ENCODE measurements at places on chromosomes 16 and 17.

GRCh38 chr16:15539197-15539596 lies 103.8 kb downstream of the MARF1 start:
- DNase-seq: no peak

GRCh38 chr17:48453447-48453846 lies 23.4 kb upstream of the SKAP1 start:
- peak; percentile 59 for DNase-seq

DNA sequence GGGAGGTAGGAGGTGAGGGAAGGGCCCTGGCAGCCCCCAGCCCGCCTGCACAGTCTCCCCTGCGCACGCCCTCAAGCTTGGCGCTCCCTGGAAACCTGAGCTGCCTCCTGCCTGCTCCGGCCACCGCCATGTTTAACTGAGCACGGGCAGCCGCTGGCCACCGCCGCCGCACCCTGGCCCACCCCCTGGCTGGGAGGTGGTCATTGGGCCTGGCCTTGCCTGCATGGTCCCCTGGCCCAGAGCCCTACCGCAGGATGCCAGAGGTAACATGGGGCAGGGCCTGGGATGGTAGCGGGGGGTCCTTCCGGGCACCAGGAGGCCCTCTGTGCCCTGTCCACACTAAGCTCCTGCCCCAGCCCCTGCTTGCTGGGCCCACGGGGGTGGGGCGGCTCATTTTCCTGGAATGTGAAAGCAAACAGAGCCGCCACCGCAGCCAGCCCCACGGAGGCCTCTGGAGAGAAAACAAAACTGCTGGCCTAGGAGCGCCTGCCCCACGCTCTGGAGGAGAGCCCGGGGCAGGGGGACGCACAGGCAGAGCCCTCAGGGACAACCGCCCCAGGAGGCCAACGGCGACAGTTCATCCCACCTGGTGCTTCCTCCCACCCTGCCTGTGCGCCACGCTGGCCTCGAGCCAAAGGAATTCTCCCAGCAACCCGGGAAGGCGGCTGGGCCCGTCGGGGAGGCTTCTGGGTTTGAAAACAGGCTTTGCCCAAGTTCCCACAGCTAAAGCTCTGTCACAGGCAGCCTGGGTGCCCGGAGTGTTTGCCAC lies 8.9 kb downstream of the NHERF2 start:
- no peak for DNase-seq

GRCh38 chr16:55734665-55735064 lies 78.9 kb downstream of the SLC6A2 start:
- DNase-seq: no peak

DNA sequence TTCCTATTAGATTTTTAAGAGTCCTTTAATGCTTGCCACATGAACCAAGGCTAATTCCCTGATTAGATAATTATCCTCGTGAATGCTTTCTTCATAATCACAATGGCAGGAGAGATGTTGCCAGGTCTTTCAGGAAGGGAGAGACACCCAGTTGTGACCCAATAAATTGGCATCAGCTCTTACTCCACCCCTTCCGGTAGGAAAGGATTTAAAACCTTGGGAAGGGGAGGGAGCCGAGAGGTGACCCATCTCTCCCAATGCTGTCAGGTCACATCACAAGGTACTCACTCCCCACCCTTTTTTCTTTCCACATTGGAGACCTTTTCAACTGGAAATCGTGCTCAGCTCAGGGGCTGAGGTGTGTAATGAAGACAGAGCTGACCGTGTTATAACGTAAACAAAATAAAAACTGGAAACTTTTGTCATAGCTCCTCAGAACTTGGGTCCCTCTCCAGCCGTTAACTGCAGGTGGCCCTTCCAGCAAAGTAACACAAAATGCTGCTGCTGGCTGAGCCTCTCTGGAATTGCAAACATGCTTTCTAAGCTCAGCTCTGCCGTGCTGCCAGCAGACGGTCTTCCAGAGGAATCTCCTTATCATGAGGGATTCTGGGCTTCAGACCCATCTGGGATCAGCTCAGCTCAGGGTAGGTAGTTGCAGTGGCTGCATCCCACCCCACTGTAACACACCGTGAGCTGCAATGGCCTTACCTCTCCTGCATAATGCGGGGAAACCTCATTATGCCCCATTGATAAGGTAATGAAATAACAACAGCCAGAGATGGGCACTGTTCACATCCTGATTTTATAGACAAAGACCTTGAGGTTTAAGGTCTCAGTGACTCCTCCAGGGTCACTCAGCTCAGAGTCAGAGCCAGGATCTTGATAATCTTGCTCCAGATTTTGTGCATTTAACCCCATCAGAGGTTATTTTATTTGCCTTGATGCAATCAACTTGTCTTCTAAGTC lies 15.6 kb downstream of the TMEM100 start:
- DNase-seq: no peak

GRCh38 chr17:60277258-60277657 lies 114.7 kb downstream of the USP32 start:
- no peak for DNase-seq

DNA sequence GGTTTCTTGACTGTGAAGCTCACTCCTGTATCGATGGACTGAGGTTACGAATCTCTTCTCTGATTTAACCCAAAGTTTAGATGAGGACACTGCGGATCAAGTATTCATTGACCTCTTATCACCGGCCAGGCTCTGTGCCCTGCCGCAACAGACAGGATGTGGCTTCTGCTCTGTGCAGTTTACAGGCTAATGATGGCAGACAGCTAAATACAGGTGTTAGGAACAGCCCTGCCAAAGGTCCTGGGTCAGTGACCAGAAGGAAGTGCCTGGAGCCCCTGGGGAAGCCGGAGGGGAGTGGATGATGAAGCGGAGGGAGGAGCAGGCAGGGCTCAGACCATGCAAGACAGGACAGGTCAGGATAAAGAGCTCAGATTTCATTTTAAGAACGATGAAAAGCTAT lies 44.4 kb downstream of the HAPSTR1 start:
- peak; percentile 24 for DNase-seq

DNA sequence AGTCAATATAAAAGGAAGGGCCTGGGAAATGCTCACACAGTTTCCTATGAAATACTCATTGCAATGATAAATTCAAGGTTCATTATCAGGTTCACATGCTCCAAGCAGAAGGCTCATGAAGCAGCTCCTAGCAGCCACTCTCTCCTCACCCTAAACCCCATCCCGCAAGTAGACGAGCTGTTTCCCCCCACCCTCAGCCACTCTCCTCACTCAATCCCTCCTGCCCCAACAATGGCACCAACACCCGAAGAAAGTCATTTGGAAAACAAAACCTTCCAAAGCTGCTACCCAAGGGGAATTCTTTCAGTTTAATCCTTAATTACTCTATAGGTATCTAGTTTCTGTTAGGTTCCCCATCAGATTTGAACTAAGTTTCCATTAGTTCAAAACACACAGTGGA lies 69.7 kb downstream of the CREBBP start:
- no peak for DNase-seq

- DNase-seq: no peak
These were observed 32.2 kb downstream of the TSC2 start for GRCh38 chr16:2079991-2080390.

- DNase-seq: no peak
These were observed 19.3 kb upstream of the KRT19 start for GRCh38 chr17:41547378-41547841.

DNA sequence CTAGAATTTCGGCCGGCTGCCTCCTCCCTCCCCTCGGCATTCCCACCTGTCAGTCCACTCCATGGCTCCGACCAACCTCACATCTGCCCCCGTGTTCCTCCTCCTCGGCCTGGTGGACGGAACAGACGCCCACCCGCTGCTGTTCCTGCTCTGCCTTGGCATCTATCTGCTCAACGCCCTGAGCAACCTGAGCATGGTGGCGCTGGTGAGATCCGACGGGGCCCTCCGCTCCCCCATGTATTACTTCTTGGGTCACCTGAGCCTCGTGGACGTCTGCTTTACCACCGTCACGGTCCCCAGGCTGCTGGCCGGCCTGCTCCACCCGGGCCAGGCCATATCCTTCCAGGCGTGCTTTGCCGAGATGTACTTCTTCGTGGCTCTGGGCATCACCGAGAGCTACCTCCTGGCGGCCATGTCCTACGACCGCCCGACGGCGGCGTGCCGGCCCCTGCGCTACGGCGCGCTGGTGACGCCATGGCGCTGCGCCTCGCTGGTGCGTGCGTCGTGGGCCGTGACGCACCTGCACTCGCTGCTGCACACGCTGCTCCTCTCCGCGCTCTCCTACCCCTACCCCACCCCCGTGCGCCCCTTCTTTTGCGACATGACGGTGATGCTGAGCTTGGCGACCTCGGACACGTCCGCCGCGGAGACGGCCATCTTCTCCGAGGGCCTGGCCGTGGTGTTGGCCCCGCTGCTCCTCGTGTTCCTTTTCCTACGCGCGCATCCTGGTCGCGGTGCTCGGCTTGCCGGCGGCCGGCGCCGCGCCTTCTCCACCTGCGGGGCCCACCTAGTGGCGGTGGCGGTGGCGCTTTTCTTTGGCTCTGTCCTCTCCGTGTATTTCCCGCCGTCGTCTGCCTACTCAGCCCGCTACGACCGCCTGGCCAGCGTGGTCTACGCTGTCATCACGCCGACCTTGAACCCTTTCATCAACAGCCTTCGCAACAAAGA lies at the start of gene OR3A2:
Gene OR3A2 (minus strand): TSS at position 440 of the 948 bp plus-strand sequence.
- peak; percentile 18 for DNase-seq

DNA sequence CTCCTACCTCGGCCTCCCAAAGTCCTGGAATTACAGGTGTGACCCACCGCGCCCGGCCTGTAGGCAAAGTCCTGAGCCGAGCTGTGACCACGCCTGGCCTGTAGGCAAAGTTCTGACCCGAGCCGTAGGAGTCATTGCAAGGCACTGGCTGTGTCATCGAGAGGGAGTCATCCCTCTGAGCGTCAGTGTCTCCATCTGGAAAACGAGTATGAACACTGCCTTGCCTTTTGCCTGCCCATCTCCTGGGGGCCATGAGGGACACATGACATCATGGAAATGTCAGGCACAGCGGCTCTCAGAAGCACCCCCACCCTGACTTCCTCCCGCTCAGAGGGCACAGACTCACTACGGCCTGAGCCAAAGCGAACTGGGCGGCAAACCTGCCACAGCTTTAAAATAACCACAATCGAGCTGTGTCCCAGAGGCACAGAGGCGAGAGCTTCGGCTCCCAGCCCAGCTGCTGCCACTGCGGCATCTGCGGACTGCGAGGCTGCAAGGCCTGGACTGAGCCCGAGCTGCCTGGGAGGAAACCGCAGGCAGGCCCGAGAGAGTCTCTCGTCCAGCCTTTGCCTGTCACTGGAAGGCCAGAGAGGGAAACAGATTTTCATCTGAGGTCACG lies 50.8 kb downstream of the RPH3AL start:
- DNase-seq: no peak

- no peak for DNase-seq
These were observed 49.6 kb downstream of the MGAT5B start for GRCh38 chr17:76917829-76918228.

DNA sequence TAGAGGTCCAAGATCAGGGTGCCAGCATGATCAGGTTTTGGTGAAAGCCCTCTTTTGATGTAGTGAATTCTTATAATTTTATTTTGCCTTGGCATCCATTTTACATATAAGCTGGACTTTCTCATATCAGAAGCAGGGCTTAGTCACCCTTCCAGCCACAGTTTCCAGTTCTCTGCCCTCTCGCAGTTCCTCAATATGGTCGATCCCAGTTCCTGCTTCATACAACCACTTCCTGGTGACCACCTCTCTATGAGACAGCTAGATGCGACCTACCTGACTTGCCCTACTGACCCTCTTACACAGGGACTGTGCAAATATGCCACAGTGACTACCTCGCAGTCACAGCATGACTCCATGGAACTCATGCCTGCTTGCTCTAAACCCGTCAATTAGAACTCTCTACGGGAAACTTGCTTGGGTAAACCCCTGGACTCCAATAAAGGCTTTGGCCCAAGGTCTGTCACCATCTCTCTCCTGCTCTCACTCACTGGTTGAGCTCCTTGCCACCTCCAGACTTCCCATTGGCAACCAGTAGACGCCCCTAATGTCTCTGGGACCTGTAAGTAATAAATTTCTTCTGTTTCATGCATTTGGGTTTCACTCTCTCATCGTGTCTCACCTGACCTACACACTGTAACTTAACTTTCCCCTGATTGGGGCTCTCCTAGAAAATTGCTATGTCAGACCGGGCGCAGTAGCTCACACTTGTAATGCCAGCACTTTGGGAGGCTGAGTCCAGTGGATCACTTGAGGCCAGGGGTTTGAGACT lies 21.4 kb downstream of the CD300LG start:
- DNase-seq: no peak

GRCh38 chr17:49715216-49715615 lies 7.5 kb upstream of the SLC35B1 start:
- DNase-seq: peak; percentile 83

Data from activated CD4-positive, alpha-beta T cell treated with anti-CD3 and anti-CD28 coated beads, Interleukin-10, Interleukin-2, amounts not matched to agents 100 ng/mL and 50 ng/mL, durations not matched to agents 16 hours and 8 hours (primary cell).